Pancreas (tissue), 10 donors: ENCODE measurements at places on chromosomes 2 and 18. TPM values are rescaled to one million over a fixed set of nuclear protein-coding genes. Genes with fewer than 3 reads are reported as not detected.

Gene ALLC
- not detected for total RNA-seq

Gene LBX2
- total RNA-seq, result 0.21 TPM

Gene HOXD12
- not detected for total RNA-seq

Gene COBLL1
- total RNA-seq, result 45.2 TPM

Gene ICA1L
- 2.7 TPM for total RNA-seq

Gene MAL
- total RNA-seq, result 1.2 TPM

Gene VWA3B
- total RNA-seq, result not detected

Gene CAPN13
- 2.7 TPM for total RNA-seq

GRCh38 chr2:113216891-113217454 is 43.2 kb downstream of the PSD4 start:
- peak overlapping the region; percentile 87 for H3K27ac ChIP-seq
- peak; percentile 30 for DNase-seq
- H3K4me3 ChIP-seq, result no peak overlapping the region
- H3K27me3 ChIP-seq, result no peaks in the 10 kb centered on the region

GRCh38 chr2:56297671-56298070 is 113.9 kb downstream of the CCDC85A start:
- DNase-seq, result no peak
- no peak overlapping the region for H3K4me3 ChIP-seq
- no peaks in the 10 kb centered on the region for H3K27me3 ChIP-seq
- H3K27ac ChIP-seq, result no peak overlapping the region

- H3K36me3 ChIP-seq, result no peaks in the 10 kb centered on the region
- no peaks in the 10 kb centered on the region for H3K27me3 ChIP-seq
- no peak overlapping the region for H3K27ac ChIP-seq
- H3K4me1 ChIP-seq, result no peaks in the 10 kb centered on the region
Observed at GRCh38 chr2:137566387-137566786, 397.9 kb upstream of the HNMT start.

GRCh38 chr2:161407597-161407996 is 8.5 kb upstream of the TBR1 start:
- no peaks in the 10 kb centered on the region for H3K4me1 ChIP-seq
- no peak for DNase-seq
- no peak overlapping the region for H3K4me3 ChIP-seq
- H3K36me3 ChIP-seq, result no peaks in the 10 kb centered on the region

DNA sequence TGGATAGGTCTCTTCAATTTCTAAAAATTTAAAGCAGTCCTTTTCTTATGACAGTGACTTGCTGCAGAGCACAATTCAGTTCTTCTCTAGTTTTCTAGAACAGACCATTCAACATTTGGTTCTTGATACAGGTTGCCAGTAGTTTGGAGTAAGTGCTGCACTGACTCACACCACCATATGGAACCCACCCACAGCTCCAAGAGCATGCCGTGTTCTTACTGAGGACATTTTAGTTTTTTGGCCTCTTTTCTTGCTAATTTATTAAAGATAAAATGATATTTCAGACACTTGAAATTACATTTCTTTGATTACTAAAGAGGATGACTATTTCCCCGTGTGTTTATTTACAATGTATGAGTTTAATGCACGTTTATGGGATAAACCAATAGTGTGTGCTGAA is 120.0 kb downstream of the COL4A4 start:
- no peaks in the 10 kb centered on the region for H3K36me3 ChIP-seq
- no peak for DNase-seq
- H3K27me3 ChIP-seq, result no peaks in the 10 kb centered on the region
- no peak overlapping the region for H3K27ac ChIP-seq
- peaks cover 13% of the 10 kb centered on the region for H3K4me1 ChIP-seq
- no peak overlapping the region for H3K4me3 ChIP-seq

- no peak overlapping the region for H3K27ac ChIP-seq
Observed at GRCh38 chr2:165016772-165017411, 61.6 kb upstream of the SLC38A11 start.

DNA sequence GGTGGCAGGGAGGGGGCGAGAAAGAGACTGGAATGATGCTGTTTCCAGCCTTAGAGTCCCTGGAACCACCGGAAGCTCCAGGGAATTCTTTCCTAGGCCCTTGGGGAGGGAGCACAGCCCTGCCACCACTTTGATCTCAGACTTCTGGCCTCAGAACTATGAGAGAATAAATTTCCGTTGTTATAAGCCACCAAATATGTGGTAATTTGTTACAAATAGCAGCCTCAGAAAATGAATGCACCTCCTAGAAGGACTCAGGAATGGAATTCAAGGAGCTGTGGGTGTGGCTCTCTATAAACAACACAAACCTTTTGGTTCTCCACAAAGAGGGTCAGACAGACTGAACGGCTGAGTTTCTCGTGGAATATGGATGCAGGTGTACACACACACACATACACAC is 144.5 kb downstream of the ACKR3 start:
- no peaks in the 10 kb centered on the region for H3K36me3 ChIP-seq
- H3K27me3 ChIP-seq, result no peaks in the 10 kb centered on the region
- H3K4me3 ChIP-seq, result no peak overlapping the region
- no peak overlapping the region for H3K27ac ChIP-seq

- H3K4me1 ChIP-seq, result no peaks in the 10 kb centered on the region
- no peaks in the 10 kb centered on the region for H3K27me3 ChIP-seq
- no peaks in the 10 kb centered on the region for H3K36me3 ChIP-seq
- no peak for DNase-seq
- no peak overlapping the region for H3K4me3 ChIP-seq
Observed at GRCh38 chr2:107132070-107132469, 246.1 kb upstream of the ST6GAL2 start.

DNA sequence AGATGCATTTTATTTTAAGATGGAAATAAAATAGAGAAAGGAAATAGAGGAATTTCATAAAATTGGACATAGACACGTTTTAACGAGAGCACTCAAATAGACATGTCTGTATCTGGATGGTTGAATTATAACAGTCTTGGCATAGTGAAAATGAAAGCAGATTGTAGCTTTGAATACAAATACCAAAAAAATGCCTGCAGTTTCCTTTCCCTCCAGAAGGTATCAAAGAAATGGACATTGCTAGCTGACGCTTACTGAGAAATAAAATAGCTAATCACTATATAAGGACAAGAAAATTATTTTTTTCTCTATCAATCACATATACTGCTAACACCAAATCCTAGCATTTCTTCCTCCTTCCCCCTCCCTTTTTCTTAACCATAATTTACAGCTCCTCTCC is 11.4 kb upstream of the MAPRE2 start:
- no peak overlapping the region for H3K27ac ChIP-seq
- no peak for DNase-seq
- no peak overlapping the region for H3K4me3 ChIP-seq
- peaks cover 11% of the 10 kb centered on the region for H3K4me1 ChIP-seq

GRCh38 chr2:48339451-48339850 is 190.5 kb upstream of the STON1 start:
- no peaks in the 10 kb centered on the region for H3K4me1 ChIP-seq
- DNase-seq, result no peak
- no peak overlapping the region for H3K4me3 ChIP-seq
- H3K27ac ChIP-seq, result no peak overlapping the region
- H3K27me3 ChIP-seq, result no peaks in the 10 kb centered on the region

- no peaks in the 10 kb centered on the region for H3K36me3 ChIP-seq
- H3K4me1 ChIP-seq, result no peaks in the 10 kb centered on the region
- no peak overlapping the region for H3K4me3 ChIP-seq
- H3K27me3 ChIP-seq, result no peaks in the 10 kb centered on the region
- DNase-seq, result no peak
Observed at GRCh38 chr2:219704878-219705277, 77.4 kb downstream of the SLC4A3 start.

DNA sequence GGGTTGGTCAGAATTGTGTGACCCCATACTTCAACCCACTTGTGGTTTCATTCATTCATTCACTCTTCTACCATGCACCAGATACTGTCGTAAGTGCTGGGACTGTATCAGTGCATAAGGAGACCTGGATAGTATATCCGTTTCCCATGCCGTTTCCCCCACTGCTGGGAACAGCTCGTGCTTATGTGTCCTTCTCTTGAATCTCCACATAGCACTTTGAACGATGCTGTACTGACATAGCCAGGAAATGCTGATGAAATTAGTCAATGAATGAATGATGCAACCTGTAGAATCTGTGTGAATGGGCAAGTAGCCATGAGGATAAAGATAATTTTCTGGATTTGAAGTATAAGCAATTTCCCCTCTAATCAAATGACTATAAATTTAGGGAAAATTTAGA is 276.1 kb downstream of the BCL2 start:
- H3K27ac ChIP-seq, result no peak overlapping the region
- no peaks in the 10 kb centered on the region for H3K36me3 ChIP-seq
- no peaks in the 10 kb centered on the region for H3K4me1 ChIP-seq
- H3K4me3 ChIP-seq, result no peak overlapping the region
- no peaks in the 10 kb centered on the region for H3K27me3 ChIP-seq
- DNase-seq, result no peak

GRCh38 chr2:230330725-230331124 is 3.7 kb downstream of the SP140L start:
- DNase-seq, result no peak
- H3K36me3 ChIP-seq, result no peaks in the 10 kb centered on the region
- H3K27ac ChIP-seq, result no peak overlapping the region
- H3K27me3 ChIP-seq, result no peaks in the 10 kb centered on the region

- H3K27me3 ChIP-seq, result no peaks in the 10 kb centered on the region
- H3K36me3 ChIP-seq, result no peaks in the 10 kb centered on the region
- no peak overlapping the region for H3K4me3 ChIP-seq
Observed at GRCh38 chr2:230668939-230669303, 43.7 kb upstream of the CAB39 start.

- no peaks in the 10 kb centered on the region for H3K4me1 ChIP-seq
- H3K36me3 ChIP-seq, result no peaks in the 10 kb centered on the region
- H3K4me3 ChIP-seq, result no peak overlapping the region
- no peak for DNase-seq
- no peak overlapping the region for H3K27ac ChIP-seq
Observed at GRCh38 chr2:225566798-225567197, 167.3 kb downstream of the NYAP2 start.

GRCh38 chr2:55489467-55490062 is 30.0 kb upstream of the CFAP36 start:
- DNase-seq, result no peak
- no peaks in the 10 kb centered on the region for H3K4me1 ChIP-seq
- H3K36me3 ChIP-seq, result no peaks in the 10 kb centered on the region
- no peak overlapping the region for H3K27ac ChIP-seq

GRCh38 chr2:136014411-136014810 is 29.0 kb upstream of the DARS1 start:
- no peaks in the 10 kb centered on the region for H3K36me3 ChIP-seq
- no peaks in the 10 kb centered on the region for H3K27me3 ChIP-seq
- no peak for DNase-seq
- H3K4me3 ChIP-seq, result no peak overlapping the region

GRCh38 chr2:48885841-48886240 is 130.3 kb upstream of the LHCGR start:
- no peaks in the 10 kb centered on the region for H3K36me3 ChIP-seq
- no peak overlapping the region for H3K4me3 ChIP-seq
- no peak overlapping the region for H3K27ac ChIP-seq

DNA sequence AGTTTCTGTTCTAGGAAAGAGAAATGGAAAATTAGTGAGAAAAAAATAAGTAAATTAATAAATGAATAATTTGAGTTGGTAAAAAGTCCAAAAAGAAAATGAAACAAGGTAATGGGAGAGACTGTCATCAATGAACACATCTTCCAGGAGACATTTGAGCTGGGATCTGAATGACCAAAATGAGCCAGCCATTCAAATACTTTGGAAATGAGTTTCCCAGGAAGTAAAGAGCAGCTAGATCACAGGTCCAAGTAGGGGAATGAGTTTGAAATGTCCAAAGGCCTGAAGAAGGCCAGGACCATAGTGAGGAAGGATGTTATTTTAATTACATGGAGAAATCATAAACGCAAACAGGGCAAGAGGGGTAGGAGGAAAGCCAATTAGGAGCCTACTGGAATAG is 6.6 kb upstream of the DNAH7 start:
- no peak overlapping the region for H3K27ac ChIP-seq
- no peaks in the 10 kb centered on the region for H3K36me3 ChIP-seq
- no peaks in the 10 kb centered on the region for H3K27me3 ChIP-seq
- no peak for DNase-seq
- H3K4me1 ChIP-seq, result peaks cover 10% of the 10 kb centered on the region
- no peak overlapping the region for H3K4me3 ChIP-seq

DNA sequence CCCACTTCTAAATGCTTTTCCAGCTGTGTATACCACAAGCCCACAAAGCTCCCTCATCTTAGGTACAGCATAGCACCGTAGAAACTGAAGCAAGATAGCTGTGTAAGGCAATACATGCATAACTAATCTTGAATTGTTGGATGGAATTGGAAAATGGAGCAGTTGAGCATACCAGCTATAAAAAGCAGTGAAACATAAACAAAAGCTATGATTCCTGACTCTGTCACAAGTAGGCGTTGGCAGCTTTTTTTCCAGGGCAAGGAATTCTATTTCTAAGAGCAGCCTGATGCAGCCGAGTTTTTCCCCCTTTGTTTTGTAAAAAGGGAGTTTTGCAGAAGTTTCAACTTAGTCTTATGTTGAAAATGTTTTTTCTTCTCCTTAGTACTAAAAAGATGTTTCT is 32.4 kb downstream of the MOGAT1 start:
- no peaks in the 10 kb centered on the region for H3K36me3 ChIP-seq
- H3K27ac ChIP-seq, result no peak overlapping the region
- H3K4me1 ChIP-seq, result peaks cover 5% of the 10 kb centered on the region
- no peaks in the 10 kb centered on the region for H3K27me3 ChIP-seq

DNA sequence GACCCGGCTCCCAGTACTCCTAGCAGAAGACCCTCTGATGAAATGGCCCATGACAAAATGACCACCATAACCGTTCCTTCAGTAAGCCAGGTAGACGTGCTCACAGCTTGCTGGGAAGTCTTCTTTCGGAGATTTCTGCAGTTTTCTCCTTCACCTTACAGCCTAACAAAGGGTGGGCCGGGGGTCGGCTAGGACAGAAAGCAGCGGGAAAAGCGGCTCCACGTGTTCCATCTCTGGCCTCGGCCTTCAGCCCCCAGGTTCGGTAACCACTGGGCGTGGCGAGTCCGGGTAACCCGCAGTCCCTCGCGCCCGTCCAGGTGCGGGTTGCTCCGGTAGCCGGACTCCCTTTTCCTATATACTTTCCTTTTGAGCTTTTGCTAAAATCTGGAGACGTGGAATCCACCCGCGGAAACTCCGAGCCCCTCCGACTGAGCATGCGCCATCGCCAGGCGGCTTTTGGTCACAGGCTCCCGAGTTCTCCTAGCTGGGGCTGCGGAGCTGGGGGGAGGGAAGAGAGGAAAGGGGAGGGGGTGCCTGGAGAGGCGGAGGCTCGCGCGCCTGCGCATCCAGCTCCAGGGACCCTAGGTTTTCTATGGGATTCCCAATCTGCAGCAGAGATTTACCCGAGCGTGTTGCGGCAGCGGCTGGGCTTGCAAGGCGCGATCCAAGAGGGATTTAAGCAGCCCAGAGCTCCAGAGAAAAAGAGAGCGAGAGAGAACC is at the start of gene VSNL1:
Gene VSNL1 (plus strand): TSS at position 604 of the 720 bp plus-strand sequence. CDS start 51,379 bp downstream, outside the sequence.
- H3K4me1 ChIP-seq, result no peaks in the 10 kb centered on the region
- peak within 1 kb of the TSS; percentile 40 for H3K4me3 ChIP-seq
- peak within 1 kb of the TSS; percentile 58 for H3K27ac ChIP-seq
- no peaks in the 10 kb centered on the region for H3K27me3 ChIP-seq
- peak; percentile 87 for DNase-seq
